ENCODE measurements at places on chromosomes 12 and 14.
A peak's percentile ranks its signal among the peaks of the same experiment; 100 is the strongest.

DNA sequence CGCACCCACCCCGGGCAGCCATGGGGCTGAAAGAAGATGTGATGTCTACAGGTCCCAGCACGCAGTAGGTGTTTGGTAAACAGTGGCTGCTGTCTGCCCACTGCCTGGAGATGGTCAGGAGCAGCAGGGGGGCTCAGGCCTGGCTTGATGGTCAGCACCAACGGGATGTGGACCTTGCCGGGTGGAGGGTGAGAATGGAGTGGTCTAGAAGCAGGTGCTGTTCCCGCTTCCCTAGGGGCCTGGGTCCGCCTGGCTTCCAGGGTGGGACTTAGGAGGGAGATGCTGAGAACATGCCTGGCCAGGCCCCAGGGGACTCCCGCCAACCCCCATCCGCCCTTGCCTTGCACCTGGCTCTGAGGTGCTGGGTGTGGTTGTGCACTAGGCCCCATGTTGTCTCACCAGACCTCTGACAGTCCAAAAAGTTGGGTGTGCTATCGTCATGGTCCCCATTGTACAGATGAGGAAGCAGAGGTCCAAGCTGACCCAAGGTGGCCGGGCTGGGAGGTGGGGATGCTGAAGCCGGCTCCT is 12.9 kb downstream of the FAM222A start:
- no peak for ATAC-seq

DNA sequence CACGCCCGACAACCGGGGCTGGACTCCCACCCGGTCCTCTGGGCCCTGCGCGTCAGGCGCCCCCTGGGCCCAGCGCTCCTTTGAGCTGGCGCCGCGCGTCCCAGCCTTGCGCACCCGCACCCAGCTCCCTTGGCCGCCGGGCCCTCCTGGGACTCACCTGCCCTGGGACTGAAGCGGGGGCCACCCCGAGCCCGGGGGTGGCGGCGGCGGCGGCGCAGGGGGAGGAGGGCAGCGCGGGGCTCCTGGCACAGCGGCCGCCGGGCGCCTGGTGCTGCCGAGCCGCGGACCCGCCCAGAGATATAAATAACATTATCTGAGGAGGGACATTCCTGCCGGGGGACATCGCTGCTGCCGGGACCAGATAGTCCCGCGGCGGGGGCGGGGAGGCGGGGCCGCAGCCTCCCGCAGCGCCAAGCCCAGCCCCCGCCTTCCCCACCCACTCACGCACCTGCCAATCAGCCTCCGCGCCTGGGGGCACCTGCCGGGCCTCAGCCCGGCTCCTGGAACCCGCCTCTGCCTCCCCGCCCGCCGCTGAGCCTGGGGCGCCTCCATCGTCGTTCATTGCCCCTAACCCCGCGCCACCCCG is at the start of gene SPTB:
SPTB (minus strand) TSS at position 273 of the 586 bp plus-strand sequence. CDS start 56,813 bp downstream, outside the sequence.
- peak; percentile 80 for ATAC-seq

- ATAC-seq = no peak
Observed at GRCh38 chr12:49049566-49050224, 10.9 kb downstream of the KMT2D start.

GRCh38 chr14:104657101-104657524 is 32.3 kb upstream of the INF2 start:
- peak; percentile 13 for ATAC-seq

GRCh38 chr12:77772676-77773298 is 57.9 kb upstream of the NAV3 start:
- no peak for ATAC-seq

- ATAC-seq = no peak
Observed at GRCh38 chr14:25909045-25909747, 688.6 kb downstream of the NOVA1 start.

DNA sequence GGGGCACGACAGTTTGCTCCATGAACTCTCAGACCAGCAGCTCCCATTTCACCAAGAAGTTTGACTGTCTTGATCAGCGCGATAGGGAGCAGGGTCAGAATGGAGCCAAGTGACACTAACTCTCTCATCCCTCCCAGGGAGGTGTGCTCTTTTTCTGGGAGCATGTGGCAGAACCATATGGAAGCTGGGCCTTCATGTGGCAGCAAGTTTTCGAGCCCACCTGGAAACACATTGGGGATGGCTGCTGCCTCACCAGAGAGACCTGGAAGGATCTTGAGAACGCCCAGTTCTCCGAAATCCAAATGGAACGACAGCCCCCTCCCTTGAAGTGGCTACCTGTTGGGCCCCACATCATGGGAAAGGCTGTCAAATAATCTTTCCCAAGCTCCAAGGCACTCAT is 24.0 kb downstream of the ITGA7 start:
- no peak for ATAC-seq

- no peak for ATAC-seq
Observed at GRCh38 chr12:53761306-53761705, 9.5 kb upstream of the CISTR start.

All from activated CD4-positive, CD25-positive, alpha-beta regulatory T cell treated with anti-CD3 and anti-CD28 coated beads, Interleukin-2, amount 50 U/mL, for 24 hours (primary cell).